ENCODE measurements at places on chromosomes 6 and 20.

GRCh38 chr6:106750142-106750918 lies 121.0 kb downstream of the QRSL1 start:
- DNase-seq, result no peak

DNA sequence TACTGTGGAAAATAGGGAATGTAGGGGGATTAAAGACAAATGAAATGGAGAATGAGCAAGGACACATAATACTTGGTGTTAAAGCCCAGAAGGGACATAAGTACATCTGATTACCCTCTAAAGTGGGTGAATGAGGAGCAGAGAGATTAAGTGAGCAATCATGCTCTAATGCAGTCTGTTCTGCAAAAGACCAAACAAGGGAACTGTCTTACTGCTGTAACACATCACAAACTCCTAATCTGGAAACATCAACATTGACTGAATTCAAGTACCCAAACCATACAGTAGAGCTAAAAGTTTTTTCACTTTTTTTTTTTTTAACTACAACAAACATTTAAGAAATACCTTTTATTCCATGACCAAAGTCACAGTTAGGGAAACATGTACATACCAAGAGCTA lies 19.3 kb upstream of the SLC17A4 start:
- no peak for DNase-seq

DNA sequence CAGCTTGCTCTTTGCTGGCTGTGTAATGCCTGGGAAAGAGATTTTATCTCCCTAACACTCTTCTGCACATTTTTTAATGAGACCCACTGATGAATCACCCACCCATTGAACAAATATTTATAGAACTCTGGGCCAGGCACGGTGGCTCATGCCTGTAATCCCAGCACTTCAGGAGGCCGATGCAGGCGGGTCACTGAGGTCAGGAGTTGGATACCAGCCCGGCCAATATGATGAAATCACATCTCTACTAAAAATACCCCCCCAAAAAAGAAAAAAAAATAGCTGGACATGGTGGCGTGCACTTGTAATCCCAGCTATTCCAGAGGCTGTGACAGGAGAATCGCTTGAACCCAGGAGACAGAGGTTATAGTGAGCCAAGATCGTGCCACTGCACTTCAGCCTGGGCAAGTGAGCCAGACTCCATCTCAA lies 82.1 kb upstream of the SIRPA start:
- DNase-seq, result peak; percentile 73

DNA sequence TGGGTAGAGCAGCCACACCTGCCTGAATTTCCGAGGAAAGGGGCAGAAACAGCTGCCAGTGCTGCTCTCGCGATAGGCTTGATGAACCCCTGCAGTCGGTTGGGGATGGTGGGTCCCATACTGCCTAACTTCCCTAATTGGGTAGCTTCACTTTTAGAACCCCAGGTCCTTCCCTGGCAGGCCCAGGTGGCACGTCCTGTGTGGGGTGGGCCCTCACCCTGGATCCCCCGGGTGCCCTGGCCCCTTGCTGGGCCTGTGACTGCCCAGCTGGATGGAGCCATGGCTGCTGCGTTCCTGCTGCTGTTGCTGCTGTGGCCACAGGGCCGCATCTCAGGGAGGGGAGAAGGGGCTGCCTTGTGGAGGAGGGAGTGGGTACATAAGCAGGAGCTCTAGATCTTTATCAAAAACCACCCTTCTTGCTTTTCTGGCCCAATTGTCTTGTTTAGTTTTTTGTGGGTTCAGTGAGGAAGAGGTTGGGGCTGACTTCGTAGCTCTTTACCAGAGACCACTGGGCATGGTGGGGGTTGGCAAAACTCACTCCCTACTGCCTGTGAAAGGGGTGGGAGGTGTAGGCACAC lies 19.2 kb downstream of the TREML4 start:
- DNase-seq, result no peak

All from AG08396 (cell line).